Thyroid gland (tissue), 4 donors: ENCODE measurements at places on chromosomes 5 and 9.

DNA sequence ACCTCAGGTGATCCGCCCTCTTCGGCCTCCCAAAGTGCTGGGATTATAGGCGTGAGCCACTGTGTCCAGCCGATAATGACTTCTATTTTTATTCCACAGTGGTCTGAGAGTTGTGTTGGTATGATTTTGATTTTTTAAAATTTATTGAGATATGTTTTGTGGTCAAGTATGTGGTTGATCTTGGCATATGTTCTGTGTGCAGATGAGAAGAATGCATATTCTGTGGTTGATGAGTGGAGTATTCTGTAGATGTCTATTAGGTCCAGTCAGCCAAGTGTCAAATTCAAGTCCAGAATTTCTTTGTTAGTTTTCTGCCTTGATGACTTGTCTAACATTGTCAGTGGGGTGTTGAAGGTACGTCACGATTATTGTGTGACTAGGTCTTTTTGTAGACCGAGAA, 338.2 kb upstream of the TARS1 start:
- DNase-seq = no peak

- DNase-seq = no peak
Observed at GRCh38 chr5:95070866-95071265, 214.0 kb downstream of the MCTP1 start.

DNA sequence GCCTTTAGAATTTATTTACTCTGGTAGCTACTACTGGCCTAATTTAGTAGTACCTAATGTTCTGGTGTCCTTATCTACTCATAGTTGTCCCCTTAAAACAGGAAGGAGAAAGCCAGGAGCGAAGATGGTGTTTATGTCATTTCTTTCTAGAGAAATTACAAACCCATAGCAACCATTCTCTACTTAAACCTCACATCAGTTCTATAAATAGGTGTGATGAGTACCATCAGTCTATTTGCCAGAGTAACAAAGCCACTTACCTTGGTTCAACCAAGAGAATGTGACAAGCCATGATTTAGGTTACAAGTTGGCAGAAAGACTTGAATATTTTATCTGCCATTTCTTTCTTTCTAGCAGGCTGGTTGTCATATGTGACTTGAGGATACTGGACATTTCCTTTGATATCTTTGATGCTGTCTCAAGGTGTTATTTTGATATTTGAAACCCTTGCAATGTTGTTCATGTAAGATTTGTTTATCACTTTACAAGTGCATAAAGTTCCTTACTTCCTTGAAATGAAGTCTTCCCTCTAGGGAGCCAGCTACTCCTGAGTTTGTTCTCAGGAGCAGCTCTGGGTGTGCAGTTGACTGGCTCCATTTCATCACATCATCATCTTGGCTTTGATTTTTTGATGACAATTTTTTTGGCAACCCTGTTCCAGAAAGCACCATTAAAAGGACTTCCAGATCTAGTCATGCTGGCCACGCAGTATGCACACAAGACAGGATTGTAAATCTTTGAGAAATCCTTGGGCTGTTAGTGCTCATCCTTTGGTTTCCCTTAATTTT, 286.8 kb downstream of the ARHGAP26 start:
- DNase-seq = no peak

DNA sequence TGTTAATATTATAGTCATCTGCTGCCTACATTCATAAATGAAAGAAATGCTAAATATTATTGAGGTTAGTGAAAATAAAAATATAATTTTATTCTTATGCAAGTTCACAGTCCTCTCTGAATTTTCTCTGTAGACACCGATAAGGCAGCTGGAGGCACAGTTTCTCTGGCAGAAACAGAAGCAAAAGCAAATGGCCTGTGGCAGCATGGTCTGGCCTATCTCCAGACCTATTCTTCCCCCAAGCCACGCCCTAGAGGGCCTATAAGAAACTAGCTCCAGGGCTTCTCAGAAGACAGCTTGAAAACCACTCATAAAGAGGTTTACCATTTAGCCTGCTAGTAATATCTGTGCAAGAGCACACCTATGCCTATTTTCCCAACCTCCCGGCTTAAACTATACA, 28.4 kb downstream of the MRPS27 start:
- DNase-seq = no peak

GRCh38 chr5:69372394-69372793, 2.8 kb downstream of the RAD17 start:
- DNase-seq = no peak

DNA sequence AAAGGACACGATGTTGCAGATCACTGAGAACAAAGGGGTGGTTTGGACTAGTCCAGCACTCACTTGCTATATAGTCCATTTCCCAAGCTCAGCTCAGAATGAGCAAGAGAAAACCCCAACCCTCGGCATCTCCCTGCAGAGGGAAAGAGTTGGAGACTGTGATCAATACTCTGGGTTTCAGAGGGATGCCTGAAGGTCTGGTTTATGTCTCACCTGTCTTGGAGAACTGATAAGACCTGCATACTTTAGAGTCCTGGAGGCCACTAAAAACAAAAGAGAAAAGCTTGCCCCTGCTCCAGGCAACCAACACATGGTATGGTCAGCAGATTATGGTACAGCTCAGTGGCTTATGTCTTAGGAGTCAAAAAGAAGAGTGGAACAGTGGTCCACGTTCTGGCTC, 1006.9 kb downstream of the CDH9 start:
- DNase-seq = no peak
